ENCODE measurements at places on chromosomes 1 and 21.

DNA sequence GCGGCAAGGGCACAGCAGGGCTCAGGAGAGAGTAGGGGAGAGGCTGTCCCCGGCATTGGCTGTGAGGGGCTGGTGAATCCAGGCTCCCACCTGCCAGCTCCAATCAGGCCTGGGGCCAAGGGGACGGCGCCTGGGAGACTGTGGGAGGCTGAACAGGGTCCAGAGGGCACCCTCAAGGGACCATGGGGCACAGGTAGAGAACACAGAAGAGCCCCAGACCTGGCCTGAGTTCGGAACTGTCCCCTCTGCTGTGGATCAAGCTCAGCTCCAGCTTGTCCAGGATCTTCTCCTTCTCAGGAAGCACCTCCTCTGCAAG lies 67.0 kb downstream of the KCNAB2 start:
- no peak for DNase-seq

GRCh38 chr1:84171481-84171880 lies 27.4 kb downstream of the PRKACB start:
- no peak for DNase-seq

DNA sequence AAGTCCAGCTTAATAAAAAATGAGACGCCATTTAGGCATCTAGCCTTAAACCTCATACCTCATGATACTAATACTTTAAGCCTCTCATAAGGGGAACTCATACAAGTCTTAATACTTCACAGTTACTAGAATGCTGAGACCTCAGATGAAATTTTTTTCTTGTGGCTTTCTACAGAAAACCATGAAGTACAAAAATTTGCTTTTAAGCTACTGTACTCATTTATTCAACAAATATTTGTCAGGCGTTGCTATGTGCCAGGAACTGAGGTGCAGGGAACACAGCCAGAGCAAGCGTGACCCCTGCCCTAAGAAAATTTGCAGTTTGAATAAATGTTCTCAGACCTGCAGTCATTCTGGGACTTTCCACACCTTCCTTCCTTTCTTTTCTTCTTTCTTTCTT lies 150.6 kb downstream of the MRPL39 start:
- DNase-seq, result no peak

DNA sequence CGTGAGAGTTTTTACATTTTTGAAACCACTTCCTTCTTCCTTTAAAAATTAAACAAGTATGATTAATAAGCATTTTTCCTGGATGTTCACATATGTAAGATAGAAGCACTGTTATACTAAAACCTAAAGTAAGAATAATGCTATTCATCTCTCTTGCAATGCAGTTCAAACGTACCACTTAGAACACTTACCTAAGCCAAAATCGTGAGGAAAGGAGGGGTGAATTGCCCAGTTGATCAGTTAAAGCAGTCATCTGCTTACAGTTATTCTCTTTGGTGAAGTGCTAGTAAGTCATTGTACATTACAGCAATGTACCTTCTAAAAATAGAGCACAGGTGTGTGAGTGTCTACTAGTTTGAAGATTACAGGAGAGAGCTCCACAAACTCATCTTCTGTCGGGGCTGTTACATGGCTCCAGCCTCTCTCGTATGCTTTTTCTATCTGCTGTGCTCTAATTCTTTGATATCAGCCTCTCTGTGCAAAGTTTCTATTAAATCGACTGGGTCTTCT lies 3.4 kb downstream of the NCAM2 start:
- DNase-seq, result no peak

DNA sequence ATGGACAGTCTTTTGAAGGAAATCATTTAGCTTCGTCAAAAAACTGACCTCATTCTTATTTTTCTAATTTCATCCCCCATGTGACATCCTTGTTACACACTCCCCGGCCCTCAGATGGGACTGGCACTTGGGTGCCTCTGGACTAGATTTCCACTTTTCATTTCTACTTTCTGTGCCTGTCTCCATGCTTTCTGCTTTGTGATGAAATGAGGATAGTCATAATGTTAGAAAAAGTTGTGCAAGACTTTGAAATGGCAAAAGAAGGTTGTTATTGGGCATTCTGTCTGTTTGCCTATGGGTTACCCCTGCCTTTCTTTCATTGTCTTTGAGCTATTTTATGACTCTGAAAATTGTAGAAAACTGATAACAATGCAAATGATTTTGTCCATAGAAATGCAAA lies 54.9 kb downstream of the MDM4 start:
- no peak for DNase-seq

DNA sequence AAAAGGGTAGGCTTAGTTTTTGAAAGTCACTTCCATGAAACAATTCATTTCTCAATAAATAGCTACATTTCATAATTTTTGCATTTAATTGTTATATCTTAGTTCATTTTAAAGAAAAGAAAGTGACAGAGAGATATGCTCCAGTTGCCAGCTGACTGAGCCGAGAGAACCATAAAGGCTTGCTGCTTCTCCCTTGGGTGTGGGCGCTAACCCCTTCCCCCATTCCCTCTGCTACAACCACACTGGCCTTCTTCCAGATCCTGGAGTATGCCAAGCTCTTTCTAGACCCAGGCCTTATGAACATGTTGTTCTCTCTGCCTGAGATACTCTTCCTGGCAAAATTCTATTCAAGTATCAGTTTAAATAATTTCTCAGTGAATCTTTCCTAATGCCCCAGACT lies 12.3 kb downstream of the SORT1 start:
- no peak for DNase-seq

DNA sequence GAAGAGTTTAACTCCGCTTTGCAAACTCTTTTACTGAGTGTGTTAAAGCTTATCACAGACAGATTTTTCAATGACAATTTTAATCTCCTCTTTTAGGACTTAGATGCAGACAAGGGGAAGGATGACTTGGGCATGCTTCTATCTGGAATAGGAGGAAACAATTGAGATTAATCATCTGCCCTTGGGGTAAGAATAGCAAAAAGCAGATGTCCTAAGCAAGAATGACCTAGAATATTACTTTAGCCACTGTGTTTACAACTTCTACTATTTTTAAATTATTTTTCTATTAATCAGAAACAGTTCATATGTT lies 569.0 kb upstream of the ADGRL2 start:
- no peak for DNase-seq

DNA sequence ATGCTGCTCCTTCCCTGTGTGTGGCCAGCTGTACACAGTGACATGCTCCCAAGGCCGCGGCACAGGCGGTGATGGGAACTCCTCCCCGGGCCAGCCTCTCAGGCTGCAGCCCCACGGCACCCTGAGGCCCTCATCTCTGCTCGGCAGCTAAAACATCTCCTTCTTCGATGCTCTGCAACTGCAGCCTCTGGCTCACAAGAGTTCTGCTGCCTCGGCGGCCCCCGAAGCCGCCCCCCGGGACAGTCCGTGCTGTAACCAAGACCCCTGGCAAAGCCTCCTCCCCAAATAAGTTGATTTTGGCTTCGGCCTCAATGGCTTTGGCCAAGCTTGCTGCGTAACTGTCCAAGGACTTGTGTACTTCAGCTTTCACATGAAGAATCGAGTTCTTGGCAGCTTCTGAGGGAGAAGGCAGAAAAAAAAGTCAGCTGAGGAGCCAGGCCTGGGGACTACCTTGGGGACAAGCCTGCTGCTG lies 51.3 kb downstream of the GPR161 start:
- DNase-seq, result no peak

DNA sequence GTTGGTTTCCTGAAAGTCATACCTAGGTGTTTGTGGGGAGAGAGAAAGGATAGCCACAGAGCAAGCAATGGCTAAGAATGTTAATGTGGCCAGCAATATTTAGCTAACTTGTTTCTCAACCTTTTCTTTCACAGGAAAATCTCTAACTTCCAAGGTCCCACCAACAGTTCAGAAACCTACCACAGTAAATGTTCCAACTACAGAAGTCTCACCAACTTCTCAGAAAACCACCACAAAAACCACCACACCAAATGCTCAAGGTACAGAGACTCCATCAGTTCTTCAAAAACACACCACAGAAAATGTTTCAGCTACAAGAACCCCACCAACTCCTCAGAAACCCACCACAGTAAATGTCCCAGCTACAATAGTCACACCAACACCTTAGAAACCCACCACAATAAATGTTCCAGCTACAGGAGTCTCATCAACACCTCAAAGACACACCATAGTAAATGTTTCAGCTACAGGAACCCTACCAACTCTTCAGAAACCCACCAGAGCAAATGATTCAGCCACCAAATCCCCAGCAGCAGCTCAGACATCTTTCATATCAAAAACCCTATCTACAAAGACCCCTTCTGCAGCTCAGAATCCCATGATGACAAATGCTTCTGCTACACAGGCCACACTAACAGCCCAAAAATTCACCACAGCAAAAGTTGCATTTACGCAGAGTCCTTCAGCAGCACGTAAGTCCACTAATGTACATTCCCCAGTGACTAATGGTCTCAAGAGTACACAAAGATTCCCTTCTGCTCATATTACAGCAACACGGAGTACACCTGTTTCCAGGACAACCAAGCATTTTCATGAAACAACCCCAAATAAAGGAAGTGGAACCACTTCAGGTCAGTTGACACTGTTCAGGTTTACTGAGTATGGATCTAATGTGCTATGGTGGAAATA lies 15.3 kb downstream of the CD55 start:
- no peak for DNase-seq

GRCh38 chr1:220824031-220824989 lies 37.6 kb downstream of the MTARC1 start:
- no peak for DNase-seq

GRCh38 chr1:41977326-41977725 lies 58.6 kb upstream of the HIVEP3 start:
- no peak for DNase-seq

- DNase-seq, result peak; percentile 12
These were observed 56.1 kb downstream of the MEF2D start for GRCh38 chr1:156444407-156445001.

- DNase-seq, result no peak
These were observed 45.2 kb downstream of the H3-3A start for GRCh38 chr1:226107471-226108460.

- DNase-seq, result no peak
These were observed 81.4 kb upstream of the SMYD2 start for GRCh38 chr1:214199585-214199984.

DNA sequence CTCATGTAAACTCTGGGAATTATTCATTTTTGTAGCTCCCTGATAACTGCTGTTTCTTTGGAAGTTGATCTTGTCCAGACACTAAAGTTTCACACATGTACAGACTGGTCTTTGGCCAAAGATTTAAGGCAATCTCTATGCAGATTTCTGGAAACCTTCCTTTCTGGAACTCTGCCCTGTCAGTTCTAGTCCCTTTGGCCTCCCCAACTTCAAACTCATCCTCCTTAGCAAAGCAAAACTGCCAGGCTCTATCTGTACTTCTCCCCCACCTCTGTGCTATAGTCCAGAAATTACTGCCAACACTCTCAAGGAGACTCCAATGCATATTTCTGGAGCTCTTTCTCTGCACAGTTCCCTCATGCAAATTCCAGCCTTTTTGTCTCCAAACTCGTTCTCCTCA lies 36.5 kb downstream of the C1orf198 start:
- DNase-seq, result no peak

- no peak for DNase-seq
These were observed 778.1 kb upstream of the TMPRSS15 start for GRCh38 chr21:19181604-19182140.

DNA sequence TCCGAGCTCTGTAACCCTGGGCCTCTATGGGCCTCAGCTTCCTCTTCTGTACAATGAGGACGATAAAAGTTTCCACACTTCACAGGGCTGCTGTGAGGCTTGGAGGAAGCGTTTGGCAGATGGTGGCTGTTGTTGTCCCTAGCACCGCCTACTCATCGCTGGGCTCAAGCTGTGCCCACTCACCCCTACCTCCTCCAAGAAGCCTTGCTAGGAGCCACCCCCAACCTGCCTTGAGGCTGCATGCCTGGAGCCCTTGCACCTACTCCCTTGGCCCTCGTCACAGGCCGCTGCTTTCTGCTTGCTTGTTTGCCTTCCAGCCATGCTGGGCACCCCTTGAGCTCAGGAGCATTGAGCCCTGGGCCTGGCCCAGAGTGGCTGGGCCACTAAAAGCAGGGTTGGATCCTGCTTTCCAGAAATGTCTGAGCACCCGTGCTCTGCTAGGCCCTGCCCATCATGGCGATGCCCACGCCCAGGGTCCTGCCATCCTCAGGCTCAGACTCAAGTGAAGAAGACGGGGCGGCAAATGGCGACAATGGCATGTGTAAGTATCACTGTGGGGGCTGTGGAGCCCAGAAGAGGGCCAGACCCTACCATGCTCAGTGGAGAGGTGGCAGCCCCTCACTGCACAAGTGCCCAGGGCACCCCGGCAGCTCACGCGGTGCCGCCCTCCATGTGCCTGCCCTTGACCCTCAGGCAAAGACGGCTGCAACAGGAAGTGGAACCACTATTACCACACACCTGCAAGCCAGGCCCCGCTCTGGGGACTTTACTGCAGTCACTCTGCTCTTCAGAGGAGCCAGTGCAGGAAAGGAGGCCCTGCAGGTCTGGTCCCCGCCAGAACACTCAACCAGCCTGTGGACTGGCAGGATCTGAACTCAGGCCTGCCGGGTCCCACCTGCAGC lies 9.5 kb downstream of the SH3BGRL3 start:
- DNase-seq, result peak; percentile 94

DNA sequence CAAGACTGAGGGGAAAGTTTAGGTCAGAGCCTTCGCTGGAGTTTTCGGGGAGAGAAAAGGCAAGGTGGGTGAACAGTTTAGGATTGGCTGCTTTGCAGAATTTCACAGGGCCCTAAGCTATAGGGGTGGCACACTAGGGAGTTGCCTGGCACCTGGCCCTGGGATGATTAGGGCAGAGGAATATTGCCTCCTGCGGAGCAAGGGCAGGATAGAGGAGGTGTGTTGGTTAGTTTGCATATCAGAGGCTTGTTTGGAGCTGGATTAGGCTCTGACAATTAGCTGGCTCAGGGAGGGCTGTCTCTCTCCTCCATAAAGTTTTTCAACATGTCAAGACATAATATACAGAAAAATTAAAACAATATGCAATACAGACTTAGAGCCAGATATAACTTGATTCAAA lies 436.4 kb downstream of the DISC1 start:
- no peak for DNase-seq

- no peak for DNase-seq
These were observed 6.1 kb downstream of the PRDM15 start for GRCh38 chr21:41873005-41873404.

- DNase-seq, result no peak
These were observed 14.0 kb upstream of the PEF1 start for GRCh38 chr1:31658721-31659120.

All from GDM1 (cell line).